ENCODE measurements at places on chromosomes 5 and 9.
A peak's percentile ranks its signal among the peaks of the same experiment; 100 is the strongest.

GRCh38 chr9:114769624-114770023 is 36.2 kb downstream of the TNFSF15 start:
- no peak for DNase-seq

DNA sequence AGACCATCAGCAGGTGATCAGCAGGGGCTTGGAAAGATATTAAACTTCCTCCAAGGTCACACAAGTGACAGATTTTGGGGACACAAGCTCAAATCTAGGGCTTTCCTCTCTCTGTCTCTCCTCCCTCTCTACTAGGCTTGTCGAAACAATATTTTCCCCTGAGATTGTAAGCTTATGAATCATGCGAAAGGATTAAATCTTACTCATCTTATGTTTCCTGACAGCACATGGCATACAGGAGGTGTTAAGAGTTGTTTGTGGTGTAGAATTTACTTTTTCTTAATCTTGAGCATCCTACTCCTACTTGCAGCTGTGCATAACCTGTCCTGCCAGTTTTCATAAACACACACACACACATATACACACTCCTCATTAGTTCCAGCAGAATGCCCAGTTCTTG is 186.3 kb downstream of the MARCHF11 start:
- DNase-seq: no peak

GRCh38 chr5:1706428-1706827 is 93.2 kb downstream of the MRPL36 start:
- DNase-seq: no peak

DNA sequence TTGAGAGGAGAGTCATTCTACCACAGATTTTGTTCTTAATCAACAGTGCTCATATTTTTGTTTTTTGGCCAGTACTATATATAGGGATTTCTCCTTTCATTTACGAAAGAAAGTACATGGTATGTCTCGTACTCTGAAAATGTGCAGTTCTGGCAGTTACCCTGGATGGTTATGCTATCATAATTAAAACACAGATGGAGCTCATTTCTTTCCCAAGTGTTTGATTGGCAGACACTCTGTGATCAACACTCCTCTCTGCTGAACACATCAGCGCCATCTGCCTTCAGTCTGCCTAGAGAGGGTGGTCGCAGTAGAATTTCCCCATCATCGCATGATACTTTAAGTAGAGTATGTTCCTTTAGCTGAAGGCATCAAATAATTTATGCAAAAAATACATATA is 64.5 kb downstream of the PAM start:
- DNase-seq: no peak

DNA sequence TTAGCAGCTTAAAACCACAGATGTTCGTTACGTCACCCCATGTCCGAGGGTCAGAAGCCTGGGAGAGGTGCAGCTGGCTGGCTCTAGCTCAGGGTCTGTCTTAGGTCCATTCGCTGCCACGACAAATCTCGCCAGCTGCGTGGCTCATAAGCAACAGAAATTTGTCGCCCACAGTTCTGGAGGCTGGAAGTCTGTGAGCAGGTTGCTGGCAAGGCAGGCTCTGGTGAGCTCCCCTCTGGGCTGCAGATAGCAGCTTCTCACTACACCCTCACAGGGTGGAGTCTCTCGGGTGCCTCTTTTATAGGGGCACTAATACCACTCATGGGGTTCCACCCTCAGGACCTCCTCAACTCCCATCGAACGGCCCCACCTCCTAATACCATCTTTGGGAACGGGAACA is 40.1 kb upstream of the FCN2 start:
- no peak for DNase-seq

DNA sequence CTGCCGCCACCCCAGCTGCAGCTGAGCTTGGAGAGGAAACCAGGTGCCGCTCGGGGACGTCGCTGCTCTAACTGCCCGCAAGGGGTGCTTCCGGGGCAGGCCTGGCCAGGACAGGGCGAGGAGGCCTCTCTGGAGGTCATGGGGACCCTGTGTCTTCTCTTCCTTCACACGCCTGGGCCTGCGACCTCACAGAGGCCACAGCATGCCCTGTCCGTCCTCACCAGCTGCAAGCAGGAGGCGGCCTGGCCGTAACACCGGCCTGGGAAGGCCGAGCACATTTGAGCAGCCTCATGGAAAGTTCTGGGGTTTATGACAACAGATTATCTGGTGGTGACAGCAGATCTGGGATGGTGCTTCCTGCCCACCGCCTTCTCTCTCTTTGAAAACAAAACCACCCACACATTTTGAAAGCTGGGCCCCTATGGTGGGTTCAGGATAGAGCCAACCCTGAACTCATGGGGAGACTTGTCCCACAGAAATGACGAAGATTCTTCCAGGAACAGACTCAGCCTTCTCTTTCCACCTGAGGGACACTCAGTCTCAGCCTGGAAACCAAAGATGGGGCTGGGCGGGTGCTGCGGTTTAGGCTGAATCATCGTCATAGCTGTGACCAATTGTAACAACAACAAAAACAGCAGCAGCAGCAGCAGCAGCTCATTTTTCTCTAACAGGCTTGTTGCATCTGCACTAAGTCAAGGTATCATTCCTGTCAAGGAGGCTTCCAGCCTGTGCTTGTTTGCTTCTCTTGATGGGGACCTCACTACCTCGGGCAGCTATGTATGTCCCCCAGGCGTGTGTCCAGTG is 99.6 kb upstream of the RAPGEF1 start:
- peak; percentile 14 for DNase-seq

- DNase-seq: peak; percentile 64
Measured at GRCh38 chr9:33161011-33161588, 6.0 kb downstream of the B4GALT1 start.

GRCh38 chr9:13787234-13787833 is 507.8 kb upstream of the MPDZ start:
- DNase-seq: no peak

GRCh38 chr9:5392285-5392684 is 45.4 kb downstream of the PLGRKT start:
- no peak for DNase-seq

DNA sequence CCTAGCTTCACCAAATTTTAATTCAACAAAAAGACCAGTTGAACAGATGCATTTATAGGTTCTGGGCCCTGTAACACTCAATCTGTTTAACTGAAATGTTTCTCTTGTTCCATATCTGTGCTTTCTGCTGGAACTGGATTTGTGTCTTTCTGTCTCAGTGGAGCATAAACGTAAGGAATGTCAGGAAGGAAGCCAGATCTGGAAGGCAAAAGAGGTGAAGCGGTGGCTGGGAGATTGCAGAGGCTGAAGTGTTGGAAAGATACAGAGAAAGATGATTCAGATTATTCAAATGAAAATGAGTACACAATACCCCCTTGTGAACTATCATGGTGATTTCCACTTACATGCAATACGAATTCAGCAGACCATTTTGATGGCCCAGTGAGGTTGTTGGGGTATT is 406.8 kb downstream of the BRINP1 start:
- no peak for DNase-seq

- DNase-seq: no peak
Measured at GRCh38 chr9:129328355-129329042, 150.4 kb upstream of the IER5L start.

GRCh38 chr9:97307091-97307490 is 368 bp upstream of the CCDC180 start:
- no peak for DNase-seq

- no peak for DNase-seq
Measured at GRCh38 chr9:113927277-113927676, 51.2 kb downstream of the ZNF618 start.

DNA sequence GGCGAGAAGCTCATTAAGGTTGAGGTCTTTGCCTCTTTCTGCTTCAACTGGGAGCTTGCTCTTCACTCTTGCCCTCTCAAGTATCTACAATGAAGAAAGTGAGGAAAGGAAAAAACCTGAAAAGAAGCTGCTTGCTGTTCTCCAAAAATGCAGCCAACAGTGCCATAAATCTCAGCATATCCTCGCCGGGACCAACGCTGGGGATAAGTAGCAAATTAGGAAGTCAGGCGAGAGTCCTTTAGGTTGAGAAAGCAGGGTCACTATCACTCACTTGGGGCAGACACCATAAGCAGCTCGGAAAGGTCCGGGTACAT is 399 bp downstream of the NUP155 start:
- no peak for DNase-seq

GRCh38 chr9:137575364-137575715 is 3.4 kb downstream of the DPH7 start:
- DNase-seq: peak; percentile 43

DNA sequence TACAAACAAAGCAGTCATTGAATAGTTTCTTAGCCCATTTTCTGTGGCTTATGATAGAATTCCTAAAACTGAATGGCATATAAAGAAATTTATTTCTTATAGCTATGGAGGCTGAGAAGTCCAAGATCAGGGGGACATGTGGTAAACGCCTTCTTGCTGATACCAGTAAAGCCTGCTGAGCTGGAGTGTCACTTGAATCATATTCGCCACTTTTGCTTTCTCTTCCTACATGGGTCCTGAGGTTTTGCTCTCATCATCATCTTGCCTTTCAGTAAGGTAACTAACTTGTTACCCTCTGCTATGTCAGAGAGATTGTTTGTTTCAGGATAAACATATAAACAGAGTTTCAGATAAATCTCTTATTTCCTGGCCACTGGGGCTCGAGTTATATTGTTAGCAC is 203.3 kb upstream of the DMRT1 start:
- DNase-seq: no peak

GRCh38 chr5:173287086-173287485 is 41.1 kb downstream of the STC2 start:
- no peak for DNase-seq

DNA sequence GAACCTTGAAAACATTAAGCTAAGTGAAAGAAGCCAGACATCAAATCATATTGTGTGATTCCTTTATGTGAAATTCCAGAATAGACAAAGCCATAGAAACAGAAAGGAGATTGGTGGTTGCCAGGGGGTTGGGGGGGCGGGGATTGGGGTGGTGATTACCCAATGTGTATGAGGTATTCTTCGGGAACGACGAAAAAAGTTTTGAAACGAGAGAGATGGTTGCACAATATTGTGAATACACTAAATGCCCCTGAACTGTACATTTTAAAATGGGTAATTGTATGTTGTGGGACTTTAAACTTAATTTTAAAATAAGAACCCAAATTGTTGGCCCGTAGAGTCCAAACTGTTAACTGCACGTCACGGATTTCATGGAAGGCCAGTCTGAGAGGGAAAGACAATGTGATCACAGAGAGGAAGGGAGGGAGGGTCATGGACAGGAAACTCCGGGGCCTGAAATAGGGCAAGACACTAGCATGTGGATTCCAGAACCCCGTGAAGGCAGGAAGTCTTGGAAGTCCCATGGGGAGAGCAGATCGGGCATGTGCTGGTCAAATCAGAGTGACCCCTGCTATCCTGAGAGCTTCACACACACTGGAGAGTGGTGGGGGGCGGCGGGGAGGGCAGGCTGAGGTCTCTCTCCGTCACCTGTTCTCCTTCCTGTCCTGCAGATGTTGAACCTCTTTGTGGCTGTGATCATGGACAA is 218.4 kb downstream of the CACNA1B start:
- DNase-seq: no peak

- DNase-seq: no peak
Measured at GRCh38 chr5:65194871-65195270, 286.8 kb downstream of the ADAMTS6 start.

DNA sequence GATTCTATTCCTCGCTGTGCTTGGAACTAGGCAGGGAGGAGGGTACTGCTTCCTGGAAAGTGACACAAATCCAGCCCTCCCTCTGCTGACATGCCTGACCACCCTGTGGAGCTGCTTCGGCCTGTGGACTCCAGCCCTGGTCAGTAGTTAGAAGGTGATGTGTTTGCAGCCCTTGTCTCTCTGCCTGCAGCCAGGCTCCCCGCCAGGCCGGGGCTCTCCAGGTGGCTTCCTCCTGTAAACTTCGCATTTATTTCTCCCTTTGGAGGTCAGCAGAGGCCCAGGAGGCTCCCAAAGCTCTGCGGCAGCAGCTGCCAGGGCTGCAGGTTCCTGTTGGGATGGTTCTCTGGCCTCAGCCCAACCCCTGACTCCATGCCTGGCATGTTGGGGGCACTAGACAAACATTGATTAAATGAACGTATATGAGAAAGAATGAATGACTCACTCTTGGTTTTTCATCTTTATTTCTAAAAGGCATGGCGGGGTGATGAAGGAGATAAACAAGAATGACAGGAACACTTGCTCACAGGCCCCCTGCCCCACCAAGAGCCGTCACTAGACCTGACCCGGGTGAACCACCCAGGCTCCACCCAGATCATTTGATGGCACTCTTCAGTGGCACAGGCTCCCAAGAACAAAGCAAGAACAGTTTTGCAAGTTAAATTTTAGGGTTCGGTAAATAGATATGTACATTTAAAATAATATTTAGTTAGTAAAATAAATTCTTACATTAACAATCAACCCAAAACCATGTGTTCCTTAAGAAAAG is 8.4 kb upstream of the IRX2 start:
- no peak for DNase-seq

GRCh38 chr9:134575901-134576176 is 65.8 kb upstream of the COL5A1 start:
- DNase-seq: no peak

DNA sequence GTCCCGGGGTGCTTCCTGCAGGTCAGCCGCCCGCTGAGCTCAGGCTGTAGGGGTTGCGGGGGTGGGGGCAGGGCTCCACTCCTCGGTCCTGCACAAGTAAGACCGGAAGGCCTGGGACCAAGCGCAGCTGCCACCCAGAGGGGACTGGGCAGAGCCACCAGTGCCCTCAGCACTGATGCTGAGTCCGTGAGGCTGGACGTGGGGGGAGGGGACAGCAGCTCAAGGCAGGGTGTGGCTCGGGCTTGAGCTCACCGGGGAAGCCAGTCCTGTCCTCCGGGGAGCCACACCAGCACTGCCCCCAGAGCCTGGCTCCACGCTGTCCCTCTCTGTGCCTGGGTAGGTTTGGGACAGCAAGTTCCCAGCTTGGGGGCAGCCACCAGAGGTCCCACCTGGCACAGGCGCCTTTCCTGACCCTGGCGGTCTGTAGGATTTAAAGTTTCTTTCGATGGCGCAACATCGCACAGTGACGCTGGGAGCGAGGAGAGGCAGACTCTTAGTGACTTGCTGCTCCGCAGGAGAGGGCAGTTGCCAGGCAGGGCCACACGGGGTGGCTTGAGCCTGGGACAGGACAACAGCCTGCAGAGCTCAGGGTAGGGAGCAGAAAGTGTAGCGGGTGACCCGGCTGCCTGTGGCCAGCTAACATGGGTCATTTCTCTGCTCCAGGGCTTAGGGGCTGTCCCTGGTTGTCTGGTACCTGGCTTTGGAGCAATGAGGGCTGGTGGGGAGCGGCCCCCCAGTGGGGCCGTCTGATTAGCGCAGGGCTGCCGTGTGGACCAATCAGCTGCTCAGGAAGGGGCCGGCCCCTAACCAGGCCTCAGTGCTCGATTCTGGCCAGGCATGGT is 5.7 kb downstream of the LCN1 start:
- DNase-seq: no peak

- peak; percentile 42 for DNase-seq
Measured at GRCh38 chr9:97906236-97906831, 16.0 kb downstream of the TRMO start.
